NCI-H1417 (cell line): ENCODE measurements at places on chromosomes 2 and 18.

GRCh38 chr18:9091066-9091476 is 11.4 kb upstream of the NDUFV2 start:
- DNase-seq = no peak

GRCh38 chr18:22988208-22988607 is 55.1 kb downstream of the RBBP8 start:
- DNase-seq = no peak

GRCh38 chr2:171564463-171564862 is 42.2 kb downstream of the CYBRD1 start:
- DNase-seq = no peak

DNA sequence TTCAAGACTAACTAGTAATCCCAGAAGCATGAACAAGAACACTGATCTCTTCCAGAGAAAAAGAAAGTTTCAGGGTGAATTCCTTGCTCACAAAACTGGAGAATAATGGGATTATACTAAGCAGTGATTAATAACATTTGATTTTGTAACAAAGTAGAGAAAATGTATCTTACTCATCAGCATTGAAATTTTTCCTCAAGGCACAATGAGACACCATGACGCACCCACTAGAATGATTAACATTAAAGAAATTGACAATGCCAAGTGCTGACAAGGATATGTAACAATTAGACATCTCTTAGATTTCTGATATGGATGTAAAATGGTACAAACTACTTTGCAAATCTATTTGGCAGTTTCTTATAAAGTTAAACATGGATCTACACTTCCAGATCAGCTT is 101.1 kb upstream of the EPHA4 start:
- no peak for DNase-seq

DNA sequence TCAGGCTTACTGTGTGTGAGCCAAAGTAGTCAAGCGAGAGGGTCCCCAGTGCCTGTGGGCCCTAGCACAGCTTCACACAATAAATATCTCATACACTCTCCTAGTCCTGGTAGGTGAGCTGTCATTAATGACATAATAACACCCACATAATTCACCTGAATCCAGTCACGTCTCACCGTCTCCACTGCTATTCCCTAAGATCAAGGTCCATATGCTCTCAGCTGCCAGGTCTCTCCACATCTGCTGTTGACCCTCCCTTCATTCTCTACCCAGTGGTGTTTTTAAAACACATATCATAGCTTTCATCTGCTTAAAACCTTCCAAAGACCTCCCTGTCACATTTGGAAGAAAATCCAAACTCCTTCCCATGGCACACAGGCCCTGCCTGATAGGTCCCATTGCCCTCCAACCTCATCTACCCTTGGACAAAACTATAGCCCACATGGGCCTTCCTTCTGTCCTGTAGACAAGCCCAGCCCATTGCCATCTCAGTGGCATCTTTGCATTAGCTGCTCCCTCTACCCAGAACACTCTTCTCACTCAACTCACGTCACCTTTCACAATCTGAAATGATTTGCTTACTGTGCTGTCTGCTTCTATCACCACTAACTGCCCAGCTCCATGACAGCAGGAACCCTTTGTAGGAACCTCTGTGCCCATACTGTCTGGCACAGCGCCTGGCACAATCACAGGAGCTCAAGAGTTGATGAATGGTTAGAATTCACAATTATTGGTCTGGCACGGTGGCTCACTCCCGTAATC is 7.5 kb downstream of the KCNG3 start:
- DNase-seq = no peak

- DNase-seq = no peak
Measured at GRCh38 chr2:18430996-18431748, 129.3 kb downstream of the RDH14 start.

- no peak for DNase-seq
Measured at GRCh38 chr2:207385903-207386302, 143.9 kb upstream of the CREB1 start.

- peak; percentile 57 for DNase-seq
Measured at GRCh38 chr2:148968776-148969319, 69.7 kb upstream of the LYPD6B start.

- DNase-seq = no peak
Measured at GRCh38 chr2:31415421-31415820, 879 bp upstream of the XDH start.

DNA sequence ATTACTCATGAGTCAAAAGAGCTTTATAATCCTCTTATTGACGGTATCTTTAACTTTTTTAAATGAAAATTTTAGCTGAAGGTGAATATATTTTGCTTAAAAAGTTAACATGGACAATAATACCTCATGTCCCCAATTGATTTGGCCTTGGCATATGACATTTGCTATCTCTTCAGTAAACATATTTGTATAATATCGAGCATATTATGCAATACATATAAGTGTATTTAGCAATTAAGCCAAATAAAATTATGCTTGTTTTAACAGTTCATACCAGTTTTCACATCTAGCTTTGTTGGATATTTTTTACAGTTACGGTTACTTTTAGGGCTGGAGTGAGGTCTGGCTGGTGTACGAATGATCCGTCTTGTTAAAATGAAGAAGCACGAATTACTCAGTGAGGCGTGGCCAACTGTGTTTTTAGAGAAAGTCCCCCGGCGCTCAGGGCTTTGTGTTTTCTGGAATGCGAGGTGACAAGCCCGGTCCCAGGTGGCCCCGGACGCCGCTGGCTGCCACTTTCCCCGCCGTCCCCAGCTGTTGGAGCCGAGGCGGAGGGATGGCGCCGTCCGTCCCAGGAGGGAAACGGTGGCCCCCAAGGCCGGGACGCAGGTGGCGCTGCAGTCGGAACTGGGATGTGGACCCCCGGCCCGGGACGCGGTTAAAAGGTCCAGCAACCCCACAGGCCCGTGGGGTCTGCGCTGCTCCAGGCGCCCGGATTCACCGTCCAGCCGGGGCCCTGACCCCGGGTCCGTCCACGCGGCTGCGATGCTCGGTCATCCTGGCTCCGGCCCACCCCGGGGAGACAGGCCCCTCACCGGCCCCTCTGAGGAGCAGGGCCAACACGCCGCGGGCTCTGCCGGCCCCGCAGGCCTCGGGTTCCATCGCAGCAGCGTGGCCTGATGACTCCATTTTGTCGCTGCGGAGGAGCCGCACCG is 41.3 kb downstream of the TMEM18 start:
- no peak for DNase-seq

GRCh38 chr2:191591025-191591424 is 86.9 kb upstream of the NABP1 start:
- DNase-seq = no peak

DNA sequence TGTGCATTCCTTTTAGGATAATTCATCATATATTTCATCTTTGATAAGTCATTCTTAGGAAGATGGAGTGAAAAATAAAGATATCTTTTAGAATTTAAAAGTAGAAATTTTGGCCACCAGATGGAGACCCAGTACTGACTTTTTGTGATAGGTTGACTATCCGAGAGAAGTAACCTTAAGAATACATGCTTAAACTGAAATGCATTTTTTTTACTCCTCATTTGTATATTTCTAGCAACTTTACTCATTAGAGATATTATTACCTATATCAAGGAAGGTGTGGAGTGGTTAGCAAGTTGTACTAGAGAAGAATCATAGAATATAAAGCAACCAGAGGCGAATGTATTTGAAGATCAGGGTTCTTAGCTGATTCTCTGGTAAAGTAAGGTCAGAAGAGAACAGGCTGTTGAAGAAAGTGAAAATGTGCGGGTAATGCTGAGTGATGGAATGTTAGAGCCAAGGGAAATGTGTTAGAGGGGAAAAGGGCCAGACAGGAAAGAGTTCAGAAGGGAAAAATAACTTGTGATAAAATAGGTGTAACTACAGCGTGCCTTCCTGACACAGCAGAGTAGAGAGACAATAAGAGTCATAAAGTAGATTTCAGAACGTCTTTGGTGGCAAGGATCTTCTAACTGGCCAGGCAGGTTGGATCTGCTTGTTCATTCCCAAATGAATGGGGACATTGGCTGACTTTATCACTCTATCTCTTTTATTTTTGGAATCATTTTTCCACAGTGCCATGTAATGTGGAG is 52.3 kb downstream of the TDRD15 start:
- peak; percentile 35 for DNase-seq

- no peak for DNase-seq
Measured at GRCh38 chr18:63363951-63364350, 3.1 kb downstream of the KDSR start.

DNA sequence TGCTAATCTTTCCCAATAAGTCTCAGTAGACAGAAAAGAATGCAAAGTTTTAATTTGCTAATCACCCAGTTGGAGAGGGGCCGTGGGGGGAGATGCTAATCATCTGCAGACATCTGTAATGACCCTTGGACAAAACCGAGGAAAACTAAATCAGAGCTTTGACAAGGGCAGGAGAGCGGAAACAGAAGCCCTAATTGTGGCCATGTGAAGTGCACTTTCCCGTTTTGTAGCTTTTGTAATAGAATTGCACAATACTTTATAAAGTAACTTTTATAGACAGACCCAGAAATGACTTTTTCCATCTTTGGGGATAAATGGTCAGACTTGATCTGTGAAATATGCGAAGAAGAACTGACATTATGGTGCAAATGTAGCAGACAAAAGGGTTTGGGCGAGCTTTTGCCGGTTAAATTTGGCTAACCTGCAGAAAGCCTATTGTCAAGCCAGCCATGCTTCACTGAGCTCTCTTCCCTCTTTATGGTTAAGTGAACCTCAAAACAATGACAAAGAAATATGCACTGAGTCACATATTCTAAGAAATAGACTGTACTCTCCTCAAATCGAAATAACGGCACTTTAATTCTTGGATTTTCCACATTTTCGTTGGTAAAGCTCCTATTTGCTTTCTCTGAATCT is 980.1 kb upstream of the POU3F3 start:
- DNase-seq = no peak

DNA sequence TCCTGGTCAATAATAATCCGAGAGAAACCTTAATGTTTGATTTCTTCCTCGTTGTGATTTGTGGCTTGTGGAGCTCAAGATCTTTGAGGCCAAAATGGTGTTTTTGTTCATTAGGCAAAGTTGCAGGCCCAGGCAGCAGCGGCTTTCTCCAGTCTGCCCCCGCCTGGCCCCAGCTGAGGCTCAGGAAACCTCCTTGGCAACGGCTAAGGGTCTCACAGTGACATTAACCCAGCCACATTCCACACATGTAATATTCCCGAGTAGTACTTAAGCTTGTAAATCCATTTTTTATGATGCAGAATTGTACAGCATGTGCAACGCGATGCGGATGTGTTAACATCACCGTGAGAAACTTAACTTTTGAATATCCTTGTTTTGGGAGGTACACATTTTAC is 200.1 kb downstream of the BCL11A start:
- no peak for DNase-seq

DNA sequence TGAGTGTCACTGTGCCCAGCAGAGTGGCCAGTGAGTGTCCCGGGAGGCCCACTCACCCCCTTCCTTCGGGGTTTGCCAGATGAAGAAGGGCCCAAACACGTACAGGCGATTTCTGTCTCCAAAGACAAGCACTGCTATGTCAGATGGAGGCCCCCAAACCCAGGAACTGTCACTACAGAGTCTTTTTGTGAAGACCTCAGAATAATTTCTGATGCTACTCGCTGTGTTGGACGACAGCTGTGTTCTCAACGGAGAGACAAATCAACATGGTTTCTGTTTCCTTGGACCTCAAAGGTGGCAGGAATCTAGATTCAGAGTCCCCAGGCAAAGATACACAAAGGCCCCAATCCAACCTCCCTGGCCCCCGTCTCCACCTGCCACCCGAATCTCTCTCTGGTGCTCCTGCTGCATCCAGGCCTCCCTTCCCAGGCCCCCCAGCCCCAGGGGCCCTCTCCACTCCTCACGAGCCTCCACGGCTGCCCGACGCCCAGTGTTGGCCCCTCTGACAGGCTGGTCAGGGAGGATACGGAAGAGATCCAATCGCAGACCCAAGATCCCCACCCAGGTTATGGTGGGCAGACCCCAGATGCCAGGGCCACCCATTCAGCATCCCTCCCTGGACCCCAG is 2.4 kb upstream of the GPR17 start:
- no peak for DNase-seq

DNA sequence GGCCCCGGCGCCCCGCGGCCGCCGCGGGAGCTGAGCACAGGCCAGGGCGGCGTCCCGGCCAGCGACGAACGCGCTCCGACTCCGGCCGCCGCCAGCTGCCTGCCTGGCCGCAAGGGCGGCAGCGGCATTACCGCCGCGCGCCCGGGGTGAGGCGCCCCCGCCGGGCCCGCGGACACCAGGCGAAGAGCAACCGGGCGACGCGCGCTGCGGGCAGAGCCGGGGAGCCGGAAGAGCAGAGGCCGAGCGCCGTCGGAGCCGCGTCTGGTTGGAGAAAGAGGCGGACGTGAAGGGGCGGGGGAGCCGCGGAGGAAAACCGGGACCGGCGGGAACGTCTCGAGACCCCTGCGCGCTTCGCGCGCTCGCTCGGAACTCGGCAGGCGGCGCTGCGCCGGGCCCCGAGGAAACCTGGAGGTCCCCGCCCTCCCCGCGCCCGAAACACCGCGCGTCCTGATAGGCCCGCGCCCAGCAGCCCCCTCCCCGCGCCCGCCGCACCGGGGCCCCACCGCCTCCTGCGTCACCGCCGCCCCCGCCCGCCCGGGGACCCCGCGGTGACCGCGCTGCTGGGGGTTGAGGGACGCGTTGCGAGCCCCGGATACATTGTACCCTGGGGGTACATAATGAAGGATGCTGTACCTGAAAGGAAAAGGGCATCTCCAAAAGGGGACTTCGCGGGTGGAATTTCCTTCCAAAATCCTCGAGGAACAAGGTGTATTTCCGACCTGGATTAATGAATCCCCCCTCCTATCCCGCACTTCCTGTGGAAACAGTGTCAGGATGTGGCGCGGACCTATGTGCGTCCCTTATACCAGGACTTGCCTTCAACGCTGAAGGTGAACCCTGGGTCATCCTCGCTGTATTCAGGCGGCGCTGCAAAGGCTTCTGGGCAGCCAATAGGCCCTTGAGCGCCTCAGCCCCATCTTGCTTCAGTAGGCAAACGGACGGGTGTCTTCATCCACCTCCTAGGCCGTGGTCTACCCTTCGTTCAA is 1.0 kb upstream of the B4GALT6 start:
- peak; percentile 97 for DNase-seq

DNA sequence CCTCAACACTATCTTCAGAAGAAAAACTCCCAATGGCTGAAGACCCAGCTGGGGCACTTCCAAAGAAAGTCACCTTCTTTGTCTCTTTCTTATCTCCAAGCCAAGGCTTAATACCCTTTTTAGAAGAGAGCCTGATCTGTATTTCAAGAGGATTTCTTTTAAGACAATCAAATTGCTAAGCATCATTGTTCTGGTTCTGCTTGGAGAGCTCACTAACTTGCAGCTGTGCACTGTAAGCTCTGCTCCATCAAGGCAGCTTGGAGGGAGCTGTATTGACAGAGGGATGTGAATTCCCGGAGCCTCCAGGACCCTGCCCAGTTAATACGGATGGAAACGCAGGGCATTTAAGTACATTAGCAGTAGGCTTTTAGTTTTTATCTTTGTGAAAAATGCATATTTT is 253.1 kb downstream of the TDRD15 start:
- DNase-seq = no peak

- DNase-seq = no peak
Measured at GRCh38 chr2:25897506-25897905, 19.2 kb upstream of the ASXL2 start.
